DMS79 (cell line): ENCODE measurements at places on chromosomes 5 and 9.
A peak's percentile ranks its signal among the peaks of the same experiment; 100 is the strongest.

DNA sequence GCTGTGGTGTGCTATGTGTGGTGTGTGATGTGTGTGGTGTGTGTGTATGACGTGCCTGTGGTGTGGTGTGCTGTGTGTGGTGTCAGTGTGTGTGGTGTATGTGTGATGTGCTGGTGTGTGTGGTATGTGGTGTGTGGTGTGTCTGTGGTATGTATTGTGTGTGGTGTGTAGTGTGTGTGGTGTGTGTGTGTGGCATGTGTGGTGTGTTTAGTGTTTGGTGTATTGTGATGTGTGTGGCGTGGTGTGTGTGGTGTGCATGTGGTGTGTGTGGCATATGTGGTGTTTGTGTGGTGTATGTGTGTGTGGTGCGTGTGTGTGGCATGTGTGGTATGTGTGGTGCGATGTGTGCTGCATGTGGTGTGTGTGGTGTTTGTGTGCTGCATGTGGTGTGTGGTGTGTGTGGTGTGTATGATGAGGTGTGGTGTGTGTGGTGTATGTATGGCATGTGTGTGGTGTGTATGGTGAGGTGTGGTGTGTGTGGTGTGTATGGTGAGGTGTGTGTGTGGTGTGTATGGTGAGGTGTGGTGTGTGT is 18.3 kb upstream of the RNU6ATAC start:
- DNase-seq = no peak

DNA sequence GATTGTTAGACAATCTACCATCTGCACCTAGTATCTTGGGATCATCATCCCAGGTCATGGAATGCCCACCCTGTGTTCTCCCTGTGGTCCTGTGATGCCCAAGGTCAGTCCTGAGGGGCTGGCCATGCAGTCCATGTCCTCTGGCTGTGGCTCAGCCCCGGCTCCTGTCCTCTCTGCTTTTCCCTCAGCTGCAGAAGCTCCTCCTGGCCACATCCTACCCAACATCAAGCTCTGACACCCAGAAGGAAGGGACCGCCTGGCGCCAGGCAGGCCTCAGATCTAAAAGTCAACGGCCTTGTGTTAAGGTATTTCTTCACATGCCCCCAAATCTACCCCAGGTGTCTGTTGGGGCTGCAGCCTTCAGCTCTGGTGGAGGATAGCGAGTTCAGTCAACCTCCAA is 100.5 kb downstream of the PPARGC1B start:
- no peak for DNase-seq

DNA sequence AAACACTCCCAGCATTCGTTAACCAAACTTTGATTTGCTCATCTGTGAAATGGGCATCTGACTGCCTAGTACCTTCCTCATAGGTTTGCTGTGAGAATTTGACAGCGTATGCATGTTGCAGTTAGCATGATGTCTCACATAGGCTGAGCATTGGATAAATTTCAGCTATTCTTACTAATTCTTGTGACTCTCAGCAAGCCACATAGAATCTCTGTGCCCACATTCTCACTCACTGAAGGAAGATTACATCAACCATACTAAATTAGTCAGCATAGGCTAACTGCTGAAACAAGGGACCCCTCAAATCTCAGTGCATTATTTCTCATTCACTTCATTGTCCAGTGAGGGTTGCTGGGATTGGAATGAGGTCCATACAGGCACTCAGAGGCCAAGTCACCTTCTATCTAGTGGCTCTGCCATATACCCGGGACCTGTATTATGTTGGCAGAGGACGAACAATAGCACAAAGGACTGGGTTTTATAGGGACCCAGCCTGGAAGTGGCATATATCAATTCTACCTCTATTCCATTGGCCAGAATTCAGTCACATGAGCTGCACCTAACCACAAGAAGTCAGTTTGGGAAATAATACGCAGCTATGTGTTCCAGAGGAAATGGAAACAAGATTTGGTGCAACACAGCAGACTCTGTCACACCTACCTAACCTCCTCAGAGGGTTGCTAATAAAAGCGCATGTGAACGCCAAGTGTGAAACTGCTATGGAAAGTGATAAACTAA is 4.2 kb upstream of the PTGER4 start:
- no peak for DNase-seq

- no peak for DNase-seq
Measured at GRCh38 chr5:130052752-130053151, 148.5 kb downstream of the CHSY3 start.

- DNase-seq = peak; percentile 43
Measured at GRCh38 chr5:59317023-59317773, 576.3 kb downstream of the PDE4D start.

GRCh38 chr5:14204785-14205321 is 61.7 kb downstream of the TRIO start:
- DNase-seq = no peak

- no peak for DNase-seq
Measured at GRCh38 chr5:81909677-81910076, 62.1 kb upstream of the ATG10 start.

- no peak for DNase-seq
Measured at GRCh38 chr5:108687595-108688200, 60.0 kb upstream of the FER start.

DNA sequence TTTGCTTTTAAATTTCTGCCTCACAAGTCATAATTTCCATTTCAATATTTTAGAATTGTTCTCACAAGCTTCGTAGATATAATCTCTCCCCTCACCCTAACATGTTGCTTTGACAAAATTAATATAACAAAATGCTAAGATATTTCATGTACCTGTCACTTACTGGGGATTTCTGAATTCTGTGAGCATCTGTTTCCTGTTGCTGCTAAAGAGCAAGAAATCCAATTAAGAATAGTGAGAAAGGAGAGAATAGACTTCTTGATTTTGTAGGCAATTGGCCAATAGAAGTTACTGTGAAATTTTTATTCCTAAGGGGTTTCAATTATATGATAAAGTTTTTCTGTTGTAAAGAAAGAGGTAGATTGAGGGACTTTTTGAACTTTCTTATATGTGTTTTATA is 796.5 kb upstream of the ARRDC3 start:
- DNase-seq = no peak

GRCh38 chr5:139710319-139711066 is 62.3 kb downstream of the CXXC5 start:
- peak; percentile 32 for DNase-seq

DNA sequence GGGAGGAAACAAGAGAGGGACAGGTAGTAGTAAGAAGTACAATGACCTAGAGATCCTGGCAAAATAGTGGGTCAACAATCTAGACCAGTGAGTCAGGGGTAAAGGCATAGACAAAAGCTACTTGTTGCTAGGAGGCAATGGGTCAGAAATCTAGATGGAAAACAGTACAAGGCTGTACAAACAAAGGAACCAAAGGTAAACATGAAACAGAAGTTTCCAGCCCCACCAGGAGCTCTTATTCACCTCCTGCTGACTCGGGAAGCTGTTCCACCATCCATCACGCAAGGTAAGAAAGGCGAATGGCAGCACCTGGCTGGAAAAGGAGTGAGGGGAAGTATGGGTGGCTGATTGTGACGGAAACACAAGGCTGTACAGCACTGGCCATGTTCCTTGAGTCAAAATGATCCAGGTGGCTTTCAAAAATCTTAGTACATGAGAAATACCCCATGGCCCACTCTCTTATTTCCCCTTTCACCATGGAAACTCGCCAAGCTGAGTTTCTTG is 70.5 kb upstream of the RAI14 start:
- DNase-seq = no peak

DNA sequence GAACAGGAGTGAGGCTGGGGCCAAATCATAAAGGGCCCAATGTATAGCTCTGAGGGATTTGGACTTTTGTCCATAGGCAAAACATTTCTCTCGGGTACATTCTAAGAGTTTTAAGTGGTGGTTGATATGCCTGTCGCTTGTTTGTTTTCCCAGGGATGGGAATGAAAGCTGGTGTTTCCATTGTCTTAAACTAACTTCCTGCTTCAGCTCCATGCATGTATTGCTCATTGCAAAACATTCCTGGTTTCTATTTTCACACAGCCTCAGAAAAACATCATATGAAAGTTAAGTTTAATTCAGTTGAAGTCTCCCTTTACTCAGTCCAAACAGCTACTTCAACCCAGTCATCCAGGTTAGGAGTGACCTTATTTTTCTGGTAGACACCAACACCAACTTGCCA is 235.0 kb downstream of the ACTL7B start:
- no peak for DNase-seq

DNA sequence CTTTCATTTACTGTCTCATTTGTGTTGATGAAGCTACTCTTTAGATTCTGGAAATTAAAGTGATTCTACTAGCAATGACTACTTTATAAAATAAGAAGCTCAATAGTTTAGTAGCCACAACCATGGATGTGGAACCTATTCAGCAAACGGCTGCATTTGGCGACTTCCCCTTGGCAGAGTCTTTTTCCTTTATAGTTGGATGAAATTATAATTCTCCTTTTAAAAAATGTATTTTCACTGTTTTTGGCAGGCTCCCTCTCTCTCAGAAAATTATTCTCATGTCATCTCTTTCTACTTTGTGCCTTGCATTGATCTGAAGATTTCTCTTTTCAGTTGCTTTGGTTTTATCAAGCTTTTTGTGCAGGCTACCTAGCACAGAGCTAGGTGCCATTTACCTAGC is 50.6 kb upstream of the KCNN2 start:
- no peak for DNase-seq

DNA sequence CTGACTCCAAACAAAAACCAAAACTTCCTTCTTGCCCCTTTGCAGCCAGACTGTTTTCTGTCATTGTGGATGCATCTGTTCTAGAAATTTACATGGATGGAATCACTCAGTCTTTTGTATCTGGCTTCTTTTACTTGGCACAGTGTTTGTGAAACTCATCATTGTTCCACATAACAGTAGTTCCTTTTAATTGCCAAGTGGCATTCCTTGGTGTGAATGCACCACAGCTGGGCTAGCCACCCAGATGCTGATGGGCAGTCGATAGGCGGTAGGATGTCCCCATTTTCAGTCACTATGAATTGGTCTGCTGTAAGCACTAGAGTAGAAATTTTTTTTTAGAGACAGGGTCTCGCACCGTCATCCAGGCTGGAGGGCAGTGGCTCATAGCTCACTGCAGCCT is 6.3 kb upstream of the CLPTM1L start:
- DNase-seq = no peak

- DNase-seq = peak; percentile 33
Measured at GRCh38 chr9:16278326-16278999, 592.0 kb downstream of the BNC2 start.

- no peak for DNase-seq
Measured at GRCh38 chr5:173868096-173868880, 19.9 kb upstream of the CPEB4 start.

DNA sequence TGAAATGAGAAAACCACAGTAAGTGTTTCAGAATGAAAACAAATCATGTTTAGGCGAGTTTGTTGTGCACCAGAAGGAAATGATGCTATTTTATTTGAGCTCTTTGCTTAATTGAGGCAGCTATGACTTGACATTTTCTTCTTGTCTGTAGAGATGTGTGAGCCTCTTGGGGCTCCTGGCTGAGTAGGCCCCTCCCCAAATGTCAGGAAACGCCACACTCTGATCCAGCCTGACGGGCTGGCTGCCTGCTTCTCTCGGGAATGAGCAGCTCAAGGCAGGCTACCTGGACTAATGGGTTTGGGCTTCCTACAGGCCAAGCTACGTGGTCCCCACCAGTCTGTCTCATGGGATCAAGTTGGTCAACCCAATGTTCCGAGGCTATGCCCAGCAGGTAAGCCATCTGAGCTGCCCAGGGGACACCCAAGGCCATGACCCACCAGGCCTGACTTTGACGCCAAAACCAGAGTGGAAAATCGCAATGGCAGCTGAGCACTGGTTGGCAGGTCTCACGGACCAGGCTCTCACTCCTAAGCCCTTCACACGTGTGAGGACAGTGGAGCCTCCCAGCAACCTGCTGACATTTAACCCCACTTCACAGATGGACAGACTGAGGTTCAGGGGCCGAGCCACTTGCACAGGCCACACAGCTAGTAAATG is 29.9 kb downstream of the USP20 start:
- no peak for DNase-seq

GRCh38 chr5:174329738-174330137 is 284.2 kb downstream of the NSG2 start:
- no peak for DNase-seq

DNA sequence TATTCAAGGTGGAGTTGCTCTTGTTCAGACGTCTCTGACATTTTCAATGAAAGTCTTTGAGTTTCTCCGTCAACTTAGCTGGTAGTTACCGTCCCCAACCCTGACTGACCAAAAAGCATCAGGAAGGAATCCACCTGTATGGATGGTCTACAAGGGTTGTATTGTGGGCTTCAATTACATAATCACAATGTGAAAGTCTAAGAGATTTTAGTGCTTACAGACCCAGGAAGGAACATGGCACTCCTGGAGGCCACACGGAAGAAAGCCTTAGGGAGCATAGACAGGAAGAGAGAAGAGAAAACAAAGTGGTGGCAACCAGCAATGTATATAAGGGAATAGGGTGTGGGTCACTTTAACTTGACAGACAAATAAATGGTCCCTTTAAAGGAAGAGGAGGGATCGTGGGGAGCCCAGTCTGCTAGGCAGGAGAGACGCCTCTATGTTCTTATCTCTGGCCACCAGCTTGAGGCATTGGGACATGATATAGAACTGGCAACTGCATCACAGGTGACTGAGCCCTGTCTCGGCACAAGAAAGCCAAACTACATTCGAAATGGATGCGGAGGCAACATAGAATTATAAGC is 80.4 kb downstream of the ALDH7A1 start:
- no peak for DNase-seq

- DNase-seq = no peak
Measured at GRCh38 chr9:116313638-116314037, 160.0 kb downstream of the PAPPA start.

GRCh38 chr9:89603767-89604665 is 796 bp upstream of the GADD45G start:
- DNase-seq = peak; percentile 59

DNA sequence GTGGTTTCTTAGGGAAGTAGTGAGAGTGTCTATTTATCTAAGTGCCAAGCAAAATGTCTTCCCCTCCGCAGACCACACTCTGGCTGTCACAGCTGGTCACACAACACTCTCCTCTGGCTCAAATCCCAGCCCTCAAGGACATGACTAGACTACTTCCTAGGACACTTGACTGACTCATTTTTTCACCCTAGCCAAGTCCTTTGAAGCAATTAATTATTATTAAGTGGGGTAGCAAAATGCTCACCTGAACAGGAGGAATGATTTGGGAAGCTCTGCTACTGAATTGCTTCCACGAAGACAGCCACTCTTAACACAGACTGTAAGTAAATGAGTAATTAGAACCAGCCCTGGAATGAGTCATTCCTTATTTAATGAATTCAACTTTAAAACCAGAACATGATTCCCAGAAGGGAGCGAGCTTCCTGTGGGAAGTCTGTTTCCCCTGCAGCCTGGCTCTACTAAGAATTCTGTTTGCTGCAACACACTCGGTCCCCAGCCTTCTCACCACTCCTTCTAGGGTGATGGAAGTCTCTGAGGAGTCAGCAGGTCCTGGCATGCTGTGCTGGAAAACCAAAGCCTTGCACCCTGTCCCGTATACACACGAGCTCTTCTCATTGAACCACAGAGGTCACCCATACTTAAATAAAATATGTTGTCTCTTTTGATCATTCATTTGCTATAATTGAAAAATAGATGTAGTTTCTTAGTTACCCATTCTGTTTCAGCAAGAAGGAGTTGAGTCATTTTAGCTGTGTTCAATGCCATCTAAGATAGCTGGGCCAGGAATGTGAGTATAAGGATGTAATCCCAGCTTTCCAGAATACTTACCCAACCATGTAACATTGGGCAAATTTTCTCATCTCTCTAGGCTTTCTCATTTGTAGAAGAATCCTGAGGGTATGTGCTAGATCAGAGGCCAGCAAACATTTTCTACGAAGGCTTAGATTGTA is 218.6 kb upstream of the RASEF start:
- peak; percentile 83 for DNase-seq

- no peak for DNase-seq
Measured at GRCh38 chr5:17216974-17217492, 398 bp upstream of the BASP1 start.

GRCh38 chr5:61817472-61818326 is 485.6 kb downstream of the ZSWIM6 start:
- no peak for DNase-seq
